Peyer's patch (tissue), 4 donors: ENCODE measurements at places on chromosomes 7 and 10. TPM values are rescaled to one million over a fixed set of nuclear protein-coding genes. Genes with fewer than 3 reads are reported as not detected.
A peak's percentile ranks its signal among the peaks of the same experiment; 100 is the strongest.

Gene LRGUK
- 0.40 TPM for total RNA-seq

DNA sequence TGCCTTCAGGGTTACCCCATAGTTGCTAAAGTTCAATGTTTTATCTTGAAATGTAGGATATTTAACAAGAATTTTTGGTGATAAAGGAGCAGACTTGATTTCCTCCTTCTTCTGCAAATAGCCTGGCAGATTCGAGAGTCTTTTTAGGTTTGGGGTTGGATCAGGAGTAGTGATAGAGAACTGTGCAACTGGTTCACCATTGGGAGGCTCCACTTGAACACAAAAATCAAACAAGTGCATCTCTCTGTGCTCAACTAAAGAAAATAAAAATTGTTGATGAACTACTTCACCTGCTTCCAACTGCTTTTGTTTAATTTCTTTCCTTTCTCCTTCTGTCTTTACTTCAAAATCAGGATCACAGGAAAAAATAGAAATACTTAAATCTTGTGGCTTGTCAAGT lies 58.5 kb downstream of the MACC1 start:
- no peak overlapping the region for H3K27ac ChIP-seq
- no peak overlapping the region for H3K4me3 ChIP-seq
- DNase-seq = no peak
- no peaks in the 10 kb centered on the region for H3K27me3 ChIP-seq
- no peaks in the 10 kb centered on the region for H3K4me1 ChIP-seq

DNA sequence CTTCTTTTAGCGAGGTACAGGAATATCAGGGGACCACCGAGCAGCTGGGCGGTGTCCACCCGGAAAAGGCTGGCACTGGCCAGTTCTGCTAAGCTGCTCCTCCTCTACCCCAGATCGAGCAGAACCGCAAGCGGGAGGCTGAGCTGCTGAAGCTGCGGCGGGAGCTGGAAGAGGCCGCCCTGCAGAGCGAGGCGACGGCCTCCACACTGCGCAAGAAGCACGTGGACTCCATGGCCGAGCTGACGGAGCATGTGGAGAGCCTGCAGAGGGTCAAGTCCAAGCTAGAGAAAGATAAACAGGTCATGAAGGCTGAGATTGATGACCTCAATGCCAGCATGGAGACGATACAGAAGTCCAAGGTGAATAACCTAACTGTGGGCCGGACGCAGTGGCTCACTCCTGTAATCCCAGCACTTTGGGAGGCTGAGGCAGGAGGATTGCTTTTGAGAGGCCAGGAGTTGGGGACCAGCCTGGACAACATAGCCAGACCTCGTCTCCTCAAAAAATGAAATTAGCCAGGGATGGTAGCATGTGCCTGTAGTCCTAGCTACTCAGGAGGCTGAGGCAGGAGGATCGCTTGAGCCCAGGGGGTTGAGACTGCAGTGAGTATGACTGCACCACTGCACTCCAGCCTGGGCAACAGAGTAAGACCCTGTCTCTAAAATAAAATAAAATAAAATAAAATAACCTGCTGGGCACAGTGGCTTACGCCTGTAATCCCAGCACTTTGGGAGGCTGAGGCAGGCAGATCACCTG lies 15.3 kb downstream of the MYH16 start:
- no peak overlapping the region for H3K27ac ChIP-seq
- H3K36me3 ChIP-seq = no peaks in the 10 kb centered on the region
- no peak for DNase-seq
- no peak overlapping the region for H3K4me3 ChIP-seq
- no peaks in the 10 kb centered on the region for H3K27me3 ChIP-seq
- H3K4me1 ChIP-seq = no peaks in the 10 kb centered on the region

- no peak for DNase-seq
- no peaks in the 10 kb centered on the region for H3K4me1 ChIP-seq
- H3K4me3 ChIP-seq = peak within 1 kb of the TSS; percentile 31
- H3K36me3 ChIP-seq = no peaks in the 10 kb centered on the region
- no peaks in the 10 kb centered on the region for H3K27me3 ChIP-seq
Measured at GRCh38 chr10:133237588-133238465, at the start of gene VENTX. TSS of gene VENTX (plus strand) at chr10:133237855. CDS start at chr10:133237915, 60 bp downstream.

GRCh38 chr7:143387156-143387975 lies 6.2 kb downstream of the ZYX start:
- peaks cover 68% of the 10 kb centered on the region for H3K4me1 ChIP-seq
- H3K27ac ChIP-seq = peak overlapping the region; percentile 57
- no peak overlapping the region for H3K4me3 ChIP-seq
- no peaks in the 10 kb centered on the region for H3K27me3 ChIP-seq
- peak; percentile 50 for DNase-seq
- no peaks in the 10 kb centered on the region for H3K36me3 ChIP-seq

GRCh38 chr10:79442171-79443040 lies 3.0 kb downstream of the ZCCHC24 start:
- peak overlapping the region; percentile 92 for H3K27ac ChIP-seq
- no peak overlapping the region for H3K4me3 ChIP-seq
- no peaks in the 10 kb centered on the region for H3K4me1 ChIP-seq
- H3K27me3 ChIP-seq = no peaks in the 10 kb centered on the region
- H3K36me3 ChIP-seq = no peaks in the 10 kb centered on the region
- no peak for DNase-seq

GRCh38 chr10:14731875-14732512 lies 42.7 kb downstream of the FAM107B start:
- H3K27me3 ChIP-seq = no peaks in the 10 kb centered on the region
- H3K36me3 ChIP-seq = no peaks in the 10 kb centered on the region
- DNase-seq = no peak
- H3K4me3 ChIP-seq = no peak overlapping the region

GRCh38 chr7:18019555-18019954 lies 8.1 kb downstream of the PRPS1L1 start:
- H3K27me3 ChIP-seq = no peaks in the 10 kb centered on the region
- peaks cover 14% of the 10 kb centered on the region for H3K4me1 ChIP-seq
- no peak overlapping the region for H3K4me3 ChIP-seq
- no peak overlapping the region for H3K27ac ChIP-seq
- no peak for DNase-seq
